ENCODE measurements at places on chromosomes 3 and 15. TPM values are rescaled to one million over a fixed set of nuclear protein-coding genes. Genes with fewer than 3 reads are reported as not detected.

SCN11A gene
- total RNA-seq: 0.05 TPM

GPR27 gene
- total RNA-seq: not detected

SCAANT1 gene
- total RNA-seq: not detected

TRPM1 gene
- total RNA-seq: not detected

ANKUB1 gene
- not detected for total RNA-seq

ECE2 gene
- not detected for total RNA-seq

RGMA gene
- total RNA-seq: 5.5 TPM

GASK1A gene
- total RNA-seq: 1.0 TPM
